ENCODE measurements at places on chromosomes 12 and 14. TPM values are rescaled to one million over a fixed set of nuclear protein-coding genes. Genes with fewer than 3 reads are reported as not detected.

Gene LRTM2
- total RNA-seq, result not detected

Gene SYCP3
- total RNA-seq, result not detected

Gene ACVRL1
- 11.6 TPM for total RNA-seq

Gene ARG2
- 35.0 TPM for total RNA-seq

Gene PPP4R4
- 3.8 TPM for total RNA-seq

Gene PTPN6
- 14.5 TPM for total RNA-seq

Gene KRR1
- 28.2 TPM for total RNA-seq

Gene PROX2
- total RNA-seq, result not detected

Gene LBHD2
- not detected for total RNA-seq

- no peak for DNase-seq
Measured at GRCh38 chr14:63993992-63994391, 141.2 kb downstream of the SYNE2 start.

GRCh38 chr14:61586544-61587055 is 108.7 kb upstream of the HIF1A start:
- DNase-seq, result no peak

DNA sequence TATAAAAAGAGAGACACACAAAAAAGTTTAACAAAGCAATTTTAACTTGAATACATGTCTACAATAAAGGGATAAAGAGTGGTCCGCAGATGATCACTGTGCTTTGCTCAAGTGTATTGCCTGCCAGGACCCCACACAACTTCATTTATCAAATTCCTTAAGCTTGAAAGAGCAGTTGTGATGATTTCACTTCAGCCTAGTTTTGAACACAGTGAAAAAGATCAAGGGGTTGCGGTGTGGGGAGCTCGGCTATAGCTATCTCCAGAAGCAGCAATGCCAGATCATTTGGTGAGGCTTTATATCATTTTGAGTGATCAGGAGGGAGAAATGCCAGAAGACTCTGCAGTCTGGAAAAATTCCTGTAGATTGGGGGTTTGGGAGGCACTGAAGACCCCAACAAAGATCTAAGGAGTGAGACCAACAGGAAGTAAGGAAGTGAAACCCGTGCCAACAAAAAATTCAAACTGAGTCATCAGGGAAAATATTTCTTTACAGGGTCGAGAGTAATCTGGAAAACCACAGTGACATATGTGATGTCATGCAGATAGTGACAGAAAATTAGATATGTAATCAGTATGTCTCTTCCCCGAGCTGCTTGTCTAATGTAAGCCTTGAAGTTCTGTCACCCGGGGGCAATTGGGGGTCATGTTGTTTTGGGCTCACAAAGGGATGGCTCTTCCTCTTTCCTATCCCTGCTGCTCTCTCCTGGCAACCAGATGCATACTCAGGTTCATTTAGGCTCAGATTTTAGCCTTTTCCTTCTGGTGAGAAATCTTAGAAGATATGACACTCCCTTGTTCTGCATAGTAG is 221.8 kb downstream of the MSRB3 start:
- no peak for DNase-seq

DNA sequence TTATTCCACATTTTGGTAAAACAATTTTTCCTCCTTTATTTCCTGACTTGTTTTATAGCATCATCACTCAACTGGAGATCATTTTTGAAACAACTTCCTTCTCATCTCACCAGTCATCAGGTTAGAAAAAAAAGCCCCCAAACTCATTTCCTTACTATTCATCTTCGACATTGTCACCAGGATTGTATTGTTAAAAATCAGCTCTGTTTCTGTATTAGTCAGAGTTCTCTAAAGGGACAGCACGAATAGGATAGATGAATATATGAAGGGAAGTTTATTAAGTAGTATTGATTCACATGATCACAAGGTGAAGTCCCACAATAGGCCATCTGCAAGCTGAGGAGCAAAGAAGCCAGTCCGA is 392.6 kb downstream of the FUT8 start:
- no peak for DNase-seq

DNA sequence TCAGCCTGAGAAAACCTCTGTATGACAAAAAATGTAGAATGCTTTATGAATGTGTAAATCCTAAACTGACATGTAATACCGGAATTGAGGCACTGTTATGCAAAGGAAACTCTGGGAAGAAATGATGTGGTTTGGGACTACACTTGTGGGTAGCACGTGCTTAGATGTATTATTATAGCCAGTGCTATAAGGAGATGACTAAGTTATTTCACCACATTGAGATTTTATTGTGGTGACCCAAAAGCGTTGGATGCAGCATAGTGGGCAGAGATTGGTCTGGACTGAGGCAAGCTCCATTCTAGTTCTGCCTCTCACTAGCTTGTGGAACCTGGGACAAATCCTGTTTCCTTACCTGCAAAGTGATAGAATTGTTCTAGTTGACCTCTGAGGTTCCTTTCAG is 172.2 kb downstream of the SNAPC1 start:
- no peak for DNase-seq

DNA sequence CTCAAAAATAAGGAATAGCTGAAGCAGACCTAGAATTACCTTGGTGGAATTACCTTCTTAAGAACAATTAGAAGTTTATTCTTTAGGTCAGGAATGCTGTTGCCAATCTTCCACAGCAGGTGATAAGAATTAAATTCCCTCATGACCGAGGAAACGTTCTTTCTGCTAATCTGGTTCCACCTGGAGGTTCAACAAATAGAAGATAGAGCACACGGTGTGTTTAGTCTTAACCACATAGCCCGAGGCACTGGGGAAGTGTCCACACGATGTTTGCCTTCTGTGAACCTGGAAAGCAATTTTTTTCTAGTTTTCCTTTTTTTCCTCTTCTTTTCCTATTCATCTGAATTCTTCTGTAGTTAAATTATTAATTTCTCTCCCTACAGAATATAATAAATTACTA is 906.9 kb downstream of the NRXN3 start:
- DNase-seq, result no peak

DNA sequence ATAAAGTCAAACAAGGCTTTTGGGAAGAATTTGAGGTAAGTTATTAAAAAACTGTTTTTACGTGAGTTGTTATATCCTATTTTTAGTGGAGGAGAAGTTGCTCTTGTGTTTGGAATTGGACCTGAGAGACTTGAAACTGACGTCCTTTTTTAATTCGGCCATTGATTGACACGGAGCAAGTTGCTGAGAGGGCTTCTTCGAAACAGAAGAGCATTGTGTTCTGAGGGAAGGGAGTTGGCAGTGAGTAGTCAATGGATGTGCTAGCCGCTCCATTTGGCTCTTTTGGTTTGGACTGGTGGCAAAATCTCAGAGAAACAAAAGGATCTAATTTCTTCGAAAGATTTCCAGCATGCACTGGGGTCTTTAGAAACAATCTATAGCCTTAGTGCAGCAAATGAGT is 37.3 kb downstream of the PTPN11 start:
- no peak for DNase-seq

- DNase-seq, result peak; percentile 35
Measured at GRCh38 chr12:54759751-54760150, 94.6 kb upstream of the MUCL1 start.

- no peak for DNase-seq
Measured at GRCh38 chr14:49297102-49297501, 289.1 kb downstream of the RPS29 start.

DNA sequence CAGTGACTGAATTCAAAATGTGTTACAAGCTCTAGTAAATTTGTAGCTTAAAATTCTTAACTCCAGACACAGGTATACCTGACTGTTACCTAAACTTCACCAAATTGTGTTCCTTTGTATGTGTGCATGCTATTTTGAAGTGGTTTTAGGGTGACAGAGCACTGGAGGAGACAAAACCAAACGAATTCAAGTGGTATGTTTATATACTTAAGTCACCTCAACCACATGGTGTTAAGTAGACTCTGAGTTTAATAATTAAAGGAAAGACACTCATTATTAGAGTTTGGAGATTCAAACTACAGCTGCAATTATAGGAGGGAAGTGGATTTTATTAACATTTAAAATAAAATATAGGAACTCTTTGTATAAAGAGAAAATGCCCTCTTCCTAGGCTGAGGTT is 84.3 kb downstream of the PLCZ1 start:
- DNase-seq, result no peak

GRCh38 chr12:49548822-49549648 is 10.2 kb downstream of the KCNH3 start:
- peak; percentile 51 for DNase-seq

GRCh38 chr12:67223225-67223624 is 45.9 kb upstream of the CAND1 start:
- no peak for DNase-seq

GRCh38 chr14:103239751-103240150 is 94.3 kb upstream of the EIF5 start:
- DNase-seq, result no peak

DNA sequence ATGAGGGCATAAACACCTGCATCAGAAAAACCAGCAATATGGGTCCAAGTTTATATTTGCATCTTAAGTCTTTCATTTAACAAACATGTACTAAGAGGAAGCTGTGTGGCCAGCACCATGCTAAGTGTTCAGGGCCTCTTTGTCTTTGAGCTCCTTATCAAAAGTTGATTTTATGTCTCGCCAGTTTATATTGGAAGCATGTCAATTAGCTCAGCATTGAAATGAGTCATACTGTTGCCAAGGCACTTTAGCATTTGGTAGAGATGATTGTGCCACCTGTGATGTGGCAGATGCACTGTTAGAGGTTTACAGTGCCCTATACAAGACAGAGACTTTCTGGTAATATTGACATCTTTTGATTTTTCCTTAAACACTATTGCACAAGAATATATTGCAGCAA is 68.5 kb downstream of the BHLHE41 start:
- no peak for DNase-seq

GRCh38 chr12:110688446-110689280 is at the start of gene HVCN1:
HVCN1 (minus strand) TSS chr12:110689115; CDS start chr12:110683245, 5,870 bp downstream.
- peak; percentile 56 for DNase-seq

DNA sequence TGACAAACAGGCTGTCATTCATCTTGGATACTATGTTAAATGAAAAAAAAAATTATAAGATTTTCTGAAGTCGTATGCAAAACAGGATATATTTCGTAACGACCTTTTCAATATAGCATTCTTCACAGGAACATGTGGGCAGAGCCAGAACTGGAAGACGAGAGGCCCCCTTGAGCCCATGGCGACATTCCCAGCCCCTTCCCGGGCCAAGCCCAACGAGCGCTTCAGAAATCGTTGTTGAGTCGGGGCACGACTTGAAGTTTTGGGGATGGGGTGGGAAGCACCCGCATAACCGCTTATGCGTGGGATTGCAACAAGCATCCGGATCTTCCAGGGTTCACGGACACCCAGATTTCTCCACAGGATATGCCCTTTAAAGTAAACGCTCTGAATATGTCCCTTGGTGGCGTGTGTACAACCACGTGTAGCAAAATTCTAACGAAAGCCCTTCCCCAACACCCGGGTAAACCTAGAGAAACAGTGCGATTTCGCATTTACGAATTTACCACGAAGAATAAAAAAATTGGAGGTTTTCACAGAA is 736 bp downstream of the C14orf39 start:
- DNase-seq, result no peak

- no peak for DNase-seq
Measured at GRCh38 chr14:95458459-95458858, 58.0 kb downstream of the SYNE3 start.

GRCh38 chr14:92615451-92615850 is 101.9 kb downstream of the RIN3 start:
- DNase-seq, result no peak

GRCh38 chr12:47088021-47088944 is 8.5 kb upstream of the AMIGO2 start:
- peak; percentile 66 for DNase-seq

- DNase-seq, result no peak
Measured at GRCh38 chr14:55749201-55749812, 169.3 kb downstream of the KTN1 start.

- no peak for DNase-seq
Measured at GRCh38 chr14:78588906-78589305, 418.7 kb downstream of the NRXN3 start.
